ENCODE measurements at places on chromosomes 1 and 21.

GRCh38 chr1:37174876-37175275 is 140.6 kb upstream of the GRIK3 start:
- no peak for DNase-seq

DNA sequence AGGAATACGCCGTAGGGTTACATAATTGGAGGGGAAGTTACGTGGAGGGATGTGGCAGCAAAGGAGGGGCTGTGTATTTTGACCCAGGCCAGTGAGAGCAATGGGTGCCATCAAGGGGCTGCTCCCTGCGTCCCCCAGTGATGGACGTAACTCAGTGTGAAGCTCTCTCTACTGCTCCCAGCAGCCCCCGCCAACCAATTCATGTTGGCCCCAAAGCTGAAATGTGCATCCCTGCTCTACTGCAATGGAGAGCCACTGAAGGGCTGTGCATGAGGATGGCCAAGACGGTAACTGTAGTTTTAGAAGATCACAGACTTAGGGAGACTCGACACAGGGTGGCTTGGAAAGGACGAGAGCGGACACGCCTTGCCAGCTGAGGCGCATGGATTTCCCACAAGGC is 38.3 kb downstream of the PGBD5 start:
- no peak for DNase-seq

DNA sequence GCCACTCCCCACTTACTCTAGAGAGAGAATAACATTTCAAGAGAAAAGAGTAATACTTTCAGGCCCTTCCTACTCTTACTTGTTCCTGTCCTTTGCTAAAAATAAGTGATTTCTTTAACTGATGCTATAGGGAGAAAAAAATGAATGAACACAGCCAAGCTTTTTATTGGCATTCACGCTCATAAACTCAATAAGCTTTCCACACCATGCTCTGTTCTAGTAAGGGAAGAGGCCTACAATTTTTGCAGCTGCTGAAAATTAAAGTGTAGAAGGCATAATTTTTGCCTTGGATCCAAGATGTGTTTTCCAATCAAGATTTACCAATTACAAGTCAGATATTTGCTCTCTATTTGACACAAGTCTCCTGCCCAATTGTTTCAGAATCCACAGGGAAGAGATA is 188.1 kb upstream of the RGS18 start:
- DNase-seq: no peak

- DNase-seq: no peak
Observed at GRCh38 chr1:171266930-171267329, 18.6 kb downstream of the FMO1 start.
